Stimulated activated CD8-positive, alpha-beta memory T cell treated with anti-CD3 and anti-CD28 coated beads, Interleukin-4, amount 100 ng/mL, for 1 hour (primary cell): ENCODE measurements at places on chromosomes 16 and 17.

DNA sequence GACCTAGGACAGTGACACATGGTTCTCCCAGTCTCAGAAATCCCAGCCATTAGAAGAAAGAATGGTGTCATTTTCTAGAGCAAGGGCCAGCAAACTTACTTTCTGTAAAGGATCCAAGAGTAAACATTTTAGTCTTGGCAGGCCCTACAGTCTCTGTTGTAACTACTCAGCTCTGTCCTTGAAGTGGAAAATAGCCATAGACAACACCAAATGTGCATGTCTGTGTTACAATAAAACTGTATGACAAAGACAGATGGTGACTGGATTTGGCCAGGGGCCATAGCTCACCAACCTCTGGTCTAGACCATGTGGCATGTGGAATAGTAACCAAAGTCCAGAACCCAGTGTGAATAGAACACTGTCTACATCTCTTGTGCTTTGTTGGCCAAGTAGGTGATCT, 286.5 kb downstream of the HS3ST4 start:
- no peak for DNase-seq

GRCh38 chr17:17924857-17925250, 47.3 kb downstream of the TOM1L2 start:
- DNase-seq: no peak

GRCh38 chr17:66805567-66805966, 29.4 kb upstream of the CACNG5 start:
- DNase-seq: no peak

DNA sequence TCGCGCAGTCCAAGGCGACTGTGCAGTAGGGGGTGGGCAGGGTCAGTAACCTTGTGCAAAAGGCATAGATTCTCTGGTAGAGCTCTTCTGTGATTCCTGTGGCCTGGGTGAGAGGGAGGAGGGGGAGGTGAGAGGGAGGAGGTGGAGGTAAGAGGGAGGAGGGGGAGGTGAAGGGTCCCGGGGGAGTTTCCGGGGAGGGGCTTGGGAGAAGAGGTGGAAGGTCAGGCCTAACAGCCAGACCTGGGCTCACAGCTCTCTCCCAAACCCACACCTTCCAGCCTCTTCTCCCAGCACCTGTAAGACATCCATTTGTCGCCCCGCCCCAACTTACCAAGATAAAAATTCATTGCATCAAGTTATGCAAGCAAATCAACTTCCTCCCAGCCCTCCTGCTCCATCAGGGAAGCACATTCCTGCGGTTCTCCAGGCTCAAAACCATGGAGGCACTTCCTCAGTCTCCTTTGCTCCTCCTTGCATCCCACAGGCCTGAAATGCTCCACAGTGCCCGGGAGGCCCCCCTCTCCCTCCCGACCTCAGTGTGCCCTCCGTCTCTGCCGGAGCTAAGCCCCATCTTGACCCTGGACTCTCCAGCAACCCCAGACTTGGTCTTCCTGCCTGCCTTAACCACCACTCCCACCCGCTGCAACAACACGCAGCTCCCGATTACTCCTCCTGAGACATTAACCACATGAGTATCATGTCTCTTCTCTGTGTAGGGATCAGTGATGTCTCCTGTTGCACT, 30.5 kb downstream of the PIK3R6 start:
- no peak for DNase-seq

DNA sequence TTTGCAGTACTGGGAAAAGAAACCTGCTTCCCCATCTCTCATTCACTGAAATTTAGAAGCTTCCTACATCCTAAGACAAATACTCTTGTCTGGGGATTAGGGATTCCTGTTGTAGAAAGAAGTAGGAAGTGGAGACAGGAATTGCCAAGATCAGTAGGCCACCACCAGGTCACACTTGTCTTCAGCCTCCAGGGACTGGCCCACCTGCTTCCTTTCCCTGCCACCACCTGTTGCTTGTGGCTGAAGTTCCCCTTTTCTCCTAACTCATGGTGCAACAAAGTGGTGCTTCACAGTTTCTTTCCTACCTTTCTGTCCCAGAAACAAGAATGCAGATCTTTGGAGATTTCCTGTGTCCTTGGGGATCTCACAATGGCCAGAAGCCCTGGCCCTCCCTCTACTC, 82.4 kb downstream of the WNT3 start:
- DNase-seq: no peak

DNA sequence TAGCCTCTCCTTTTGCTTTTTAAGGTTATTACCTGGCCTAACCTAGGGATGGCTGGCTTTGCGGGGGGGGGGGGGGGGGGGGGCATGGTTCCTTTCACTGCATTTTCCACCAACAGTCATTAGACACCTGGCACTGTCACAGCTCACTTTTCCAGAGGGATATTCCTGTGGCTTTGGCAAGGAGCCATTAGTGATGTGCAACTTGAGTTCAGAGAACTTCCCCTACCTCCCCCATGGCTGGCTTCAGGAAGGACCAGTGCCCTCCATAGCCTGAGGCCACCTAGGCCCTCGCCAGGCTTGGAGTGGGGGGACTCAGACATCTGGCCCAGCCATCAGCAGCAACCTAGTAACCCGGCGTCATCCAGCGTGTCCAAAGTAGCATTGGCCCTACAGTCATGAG, 234.6 kb downstream of the CPPED1 start:
- DNase-seq: no peak

- no peak for DNase-seq
Measured at GRCh38 chr16:31754998-31755615, 118.5 kb upstream of the ZNF267 start.

DNA sequence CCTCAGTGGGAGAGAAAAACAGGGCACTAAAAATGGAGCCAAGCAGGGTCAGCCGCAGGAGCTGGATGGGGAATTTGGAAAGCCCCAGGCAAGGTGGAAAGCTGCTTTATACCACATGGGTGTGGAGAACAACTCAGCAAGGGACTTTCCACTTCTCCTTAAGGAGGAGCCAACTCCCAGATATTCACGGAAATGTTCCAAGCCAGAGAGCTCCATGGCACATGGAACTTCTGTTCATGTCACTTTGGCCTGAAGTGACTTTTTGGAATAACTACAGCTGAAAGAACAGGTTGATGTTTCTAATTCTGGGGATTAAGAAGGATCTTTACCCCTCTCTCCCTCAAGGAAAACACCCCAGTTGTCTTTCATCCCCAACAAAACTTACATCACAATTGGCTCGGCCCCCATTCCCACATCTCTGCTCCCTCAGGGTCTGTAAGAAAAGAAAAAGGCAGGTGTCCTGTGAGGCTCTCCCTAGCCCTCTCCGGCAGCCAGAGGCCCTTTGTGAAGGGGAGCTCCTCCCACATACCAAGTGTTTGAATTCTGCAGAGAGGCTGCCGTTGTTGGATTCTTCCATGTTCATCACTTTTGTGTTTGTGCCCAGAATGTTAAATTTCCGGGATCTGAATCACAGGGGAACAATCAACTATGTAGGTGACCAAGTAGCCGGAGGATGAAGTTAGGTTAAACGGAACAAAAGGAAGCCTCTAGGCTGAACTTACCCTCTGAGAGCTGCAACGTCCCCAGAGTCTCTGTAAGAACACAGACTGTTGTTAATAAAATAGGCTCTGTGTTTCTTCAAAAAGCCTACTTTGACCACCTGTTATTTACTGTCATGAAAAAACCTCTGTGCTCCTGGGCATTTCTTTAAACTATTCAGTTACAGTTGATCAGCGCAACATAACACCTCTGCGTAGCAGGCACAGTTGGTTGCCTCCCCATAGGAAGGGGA, 41.0 kb downstream of the STAT5A start:
- DNase-seq: no peak

DNA sequence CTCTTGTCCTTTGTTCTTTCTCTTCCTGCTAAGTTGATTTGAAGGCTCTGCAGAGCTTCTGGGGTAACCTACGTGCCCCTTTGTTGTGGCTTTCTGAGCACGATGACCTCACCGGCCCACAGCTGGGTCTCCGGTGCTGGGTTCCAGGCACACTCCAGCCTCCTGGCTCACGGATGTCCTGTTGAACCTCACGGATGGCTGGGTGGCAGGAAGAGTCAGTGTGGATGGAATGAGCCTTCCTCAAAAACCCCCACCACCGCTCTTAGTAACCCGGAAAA, 116.0 kb downstream of the SOCS1 start:
- DNase-seq: peak; percentile 13

- no peak for DNase-seq
Measured at GRCh38 chr16:56268799-56269198, 77.5 kb downstream of the GNAO1 start.

DNA sequence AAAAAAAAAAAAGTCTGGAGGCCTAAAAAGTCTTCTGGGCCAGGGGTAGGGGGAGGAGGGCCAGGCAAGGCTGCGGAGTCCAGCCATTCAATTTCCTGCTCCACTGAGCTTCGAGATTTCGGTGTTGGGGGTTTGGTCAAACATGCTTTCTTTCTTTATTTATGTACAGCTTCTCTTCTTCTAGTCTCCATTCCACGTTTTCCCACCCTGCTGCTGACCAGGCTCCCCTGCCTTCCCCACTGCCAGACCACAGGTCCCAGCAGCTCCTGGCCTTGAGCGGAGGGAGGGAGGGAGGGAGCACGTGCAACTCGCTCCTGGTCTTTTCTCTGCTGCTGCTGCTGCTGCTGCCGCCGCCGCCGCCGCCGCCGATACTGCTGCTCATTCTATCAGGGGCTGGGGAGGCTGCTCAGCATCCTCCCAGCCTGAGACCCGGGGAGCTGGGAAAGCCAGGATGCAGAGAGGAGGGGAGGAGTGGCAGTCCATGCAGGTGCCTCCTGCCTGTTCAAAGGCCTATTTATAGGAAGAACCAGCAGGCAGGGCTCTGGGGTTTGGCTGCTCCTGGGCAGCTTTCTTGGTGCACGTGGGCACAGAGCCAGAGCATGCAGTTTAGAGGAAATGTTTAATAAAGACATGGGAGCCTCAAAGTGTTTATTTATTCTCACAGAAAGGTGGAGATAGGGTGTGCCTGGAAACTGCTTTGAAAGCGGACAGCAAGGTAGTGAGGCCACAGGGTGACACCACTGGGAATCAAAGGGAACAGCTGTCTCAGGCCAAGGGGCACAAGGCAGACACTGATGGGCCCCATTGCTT, 23.4 kb upstream of the ZFHX3 start:
- no peak for DNase-seq

DNA sequence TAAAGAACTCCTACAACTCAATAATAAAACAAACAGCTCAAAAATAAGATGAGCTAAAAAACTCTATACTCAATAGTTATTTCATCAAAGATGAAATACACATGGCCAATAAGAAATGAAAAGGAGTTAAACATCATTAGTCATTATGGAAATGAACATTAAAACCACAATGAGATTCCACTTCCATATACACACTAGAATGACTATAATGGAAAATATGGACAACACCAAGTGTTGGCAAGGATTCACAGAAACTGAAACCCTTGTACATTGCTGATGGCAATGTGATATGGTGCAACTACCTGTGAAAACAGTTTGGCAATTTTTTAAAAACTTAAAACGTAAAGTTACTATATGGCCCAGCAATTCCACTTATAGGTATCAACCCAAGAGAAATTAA, 91.4 kb downstream of the GRIN2A start:
- DNase-seq: no peak

- DNase-seq: peak; percentile 49
Measured at GRCh38 chr17:78748730-78749317, 33.2 kb downstream of the CYTH1 start.

GRCh38 chr17:35695613-35696012, 35.8 kb upstream of the RASL10B start:
- no peak for DNase-seq

- no peak for DNase-seq
Measured at GRCh38 chr17:30796016-30796415, 28.5 kb downstream of the CRLF3 start.

DNA sequence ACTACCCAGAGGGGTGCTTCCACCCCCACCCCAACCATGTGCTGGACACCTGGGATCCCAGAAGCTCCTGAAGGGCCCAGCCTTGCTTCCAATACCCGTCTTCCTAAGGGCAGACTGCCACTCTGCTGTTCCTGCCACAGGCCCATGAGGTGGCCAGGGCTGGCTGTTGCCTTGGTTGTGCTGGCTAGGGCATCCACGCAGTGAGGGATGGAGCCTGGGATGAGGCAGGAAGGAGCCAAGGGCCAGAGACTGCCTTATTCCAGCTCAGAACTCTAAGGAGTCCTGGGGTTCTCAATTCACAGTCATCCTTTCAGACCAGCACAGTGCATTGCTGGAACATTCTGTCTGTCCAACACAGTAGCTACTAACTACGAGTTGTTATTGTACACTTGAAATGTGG, 37.8 kb downstream of the BCO1 start:
- DNase-seq: no peak

- no peak for DNase-seq
Measured at GRCh38 chr16:73434621-73435020, 386.7 kb upstream of the ZFHX3 start.

DNA sequence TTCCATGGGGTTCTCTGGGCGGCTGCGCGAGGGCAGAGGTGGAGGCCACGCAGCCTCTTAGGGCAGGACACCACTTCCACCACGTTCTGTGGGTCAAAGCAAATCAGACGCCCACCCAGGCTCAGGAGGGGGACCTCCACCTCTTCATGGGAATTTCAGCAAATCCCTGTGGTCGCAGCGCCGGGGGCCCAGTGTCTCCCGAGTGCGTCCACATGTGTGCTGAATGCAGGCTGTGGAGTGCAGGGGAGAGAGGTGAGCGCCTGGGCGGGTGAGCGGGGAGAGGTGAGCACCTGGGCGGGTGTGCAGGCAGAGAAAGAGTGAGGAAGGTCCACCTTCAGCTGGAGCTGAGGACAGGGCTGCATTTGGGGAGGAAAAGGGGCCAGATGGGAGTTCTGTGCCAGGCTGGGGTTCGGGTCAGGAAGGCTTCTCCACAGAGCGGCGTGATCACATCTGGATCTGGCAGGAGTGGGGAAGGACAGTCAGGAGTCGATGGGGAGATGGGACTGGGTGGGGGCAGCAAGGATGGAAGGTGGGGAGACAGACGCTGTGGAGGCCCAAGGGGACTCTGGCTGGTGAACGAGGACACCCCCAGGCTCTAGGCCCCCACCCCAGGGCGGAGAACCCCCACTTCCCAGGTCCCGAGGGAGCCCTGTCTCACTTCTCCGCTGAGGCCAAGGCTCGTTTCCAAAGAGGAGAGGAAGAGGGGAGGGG, 36.8 kb upstream of the CBFA2T3 start:
- DNase-seq: no peak

- DNase-seq: no peak
Measured at GRCh38 chr16:54986409-54986808, 55.7 kb downstream of the IRX5 start.

DNA sequence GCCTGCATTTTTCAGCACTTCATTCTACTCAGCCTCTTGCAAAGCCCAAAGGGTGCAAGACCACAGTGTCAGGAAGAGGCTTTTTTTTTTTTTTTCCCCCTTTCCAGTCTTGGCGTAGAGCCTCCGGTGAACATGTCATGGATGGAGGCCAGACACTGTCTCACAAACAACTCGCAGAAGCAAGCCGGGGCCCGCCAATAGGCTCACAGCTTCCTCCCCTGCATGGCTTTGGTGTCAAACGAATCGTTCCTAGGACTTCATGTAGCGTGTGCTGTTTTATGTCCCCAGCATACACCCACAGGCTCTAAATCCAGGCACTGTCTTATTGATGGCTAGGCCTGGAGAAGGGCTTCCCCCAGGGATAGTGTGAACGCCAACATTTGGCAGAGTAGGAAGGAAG, 457.7 kb upstream of the MAF start:
- DNase-seq: no peak

- no peak for DNase-seq
Measured at GRCh38 chr16:795580-796229, 4.8 kb downstream of the GNG13 start.
